ENCODE measurements at places on chromosomes 4 and X. TPM values are rescaled to one million over a fixed set of nuclear protein-coding genes. Genes with fewer than 3 reads are reported as not detected.

- no peak overlapping the region for H3K4me3 ChIP-seq
- H3K27ac ChIP-seq, result no peak overlapping the region
- peaks cover 59% of the 10 kb centered on the region for H3K27me3 ChIP-seq
- no peak for DNase-seq
These were observed 20.7 kb downstream of the RAB40AL start for GRCh38 chrX:102957751-102958150.

DNA sequence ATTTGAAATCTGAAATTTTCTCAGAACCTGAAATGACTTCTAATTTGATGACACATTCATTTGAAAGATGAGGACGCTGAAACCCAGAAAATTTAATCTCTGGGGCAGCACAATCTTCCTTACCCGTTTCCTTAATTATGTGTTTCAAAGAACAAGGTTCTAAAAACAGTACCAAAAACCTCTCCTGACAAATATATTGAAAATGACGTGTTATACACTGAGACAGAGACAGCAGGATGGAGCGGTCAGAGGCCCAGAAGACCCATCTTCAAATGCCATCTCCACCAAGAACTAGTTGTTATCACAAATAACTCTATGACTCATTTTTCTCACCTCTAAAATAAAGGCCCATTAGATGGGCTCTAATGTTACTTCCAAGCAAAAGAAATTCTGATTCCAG, 177.3 kb downstream of the NSUN7 start:
- H3K27me3 ChIP-seq, result no peaks in the 10 kb centered on the region
- H3K4me3 ChIP-seq, result no peak overlapping the region
- H3K27ac ChIP-seq, result no peak overlapping the region
- no peak for DNase-seq

- no peaks in the 10 kb centered on the region for H3K27me3 ChIP-seq
- H3K27ac ChIP-seq, result no peak overlapping the region
- H3K4me1 ChIP-seq, result no peaks in the 10 kb centered on the region
- H3K36me3 ChIP-seq, result no peaks in the 10 kb centered on the region
These were observed 32.0 kb downstream of the PAGE2 start for GRCh38 chrX:55120761-55121358.

DNA sequence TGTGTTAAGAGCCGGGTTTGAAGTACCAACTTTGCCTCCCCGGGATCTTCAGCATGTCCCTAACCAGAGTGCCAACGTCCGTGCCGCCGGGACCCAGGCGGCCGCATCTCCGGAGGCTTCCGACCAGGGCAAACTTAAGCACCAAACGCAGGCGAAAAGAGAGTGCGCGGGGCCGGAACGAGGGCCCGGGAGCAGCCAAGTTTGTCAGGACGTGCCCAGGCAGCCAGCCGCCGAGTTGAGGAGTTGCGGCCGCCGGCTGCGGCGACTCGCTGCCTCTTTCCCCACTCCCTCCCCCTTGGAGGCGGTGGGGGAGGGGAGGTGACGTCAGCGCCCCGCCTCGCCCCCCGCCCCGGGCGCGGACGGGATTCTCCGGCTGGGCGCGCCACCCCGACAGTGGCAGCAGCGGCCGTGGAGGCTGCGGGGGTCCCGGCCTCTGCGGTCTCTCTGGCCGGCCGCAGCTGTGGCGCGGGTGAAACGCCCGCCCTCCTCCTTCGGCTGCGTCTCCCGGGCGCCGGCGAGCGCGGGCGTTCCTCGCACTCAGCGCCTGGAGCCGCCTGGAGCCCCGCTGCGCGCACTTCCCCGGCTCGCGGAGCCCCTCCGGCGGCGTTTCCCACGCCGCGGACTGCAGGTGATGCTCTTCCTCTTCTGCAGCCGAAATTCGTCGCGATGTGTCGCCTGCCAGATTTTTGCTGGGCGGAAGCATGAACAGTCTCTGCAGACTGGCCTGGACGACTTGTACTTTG, 2.9 kb upstream of the FAT1 start:
- H3K4me1 ChIP-seq, result no peaks in the 10 kb centered on the region
- peak overlapping the region; percentile 80 for H3K4me3 ChIP-seq
- H3K27ac ChIP-seq, result peak overlapping the region; percentile 41
- H3K36me3 ChIP-seq, result no peaks in the 10 kb centered on the region
- no peaks in the 10 kb centered on the region for H3K27me3 ChIP-seq
- DNase-seq, result peak; percentile 75

- peaks cover 5% of the 10 kb centered on the region for H3K4me1 ChIP-seq
- H3K27ac ChIP-seq, result no peak overlapping the region
- DNase-seq, result peak; percentile 10
- no peaks in the 10 kb centered on the region for H3K36me3 ChIP-seq
- no peaks in the 10 kb centered on the region for H3K27me3 ChIP-seq
- H3K4me3 ChIP-seq, result no peak overlapping the region
These were observed 72.7 kb upstream of the EDNRA start for GRCh38 chr4:147408189-147408588.

Gene TEX13D
- total RNA-seq, result not detected

DNA sequence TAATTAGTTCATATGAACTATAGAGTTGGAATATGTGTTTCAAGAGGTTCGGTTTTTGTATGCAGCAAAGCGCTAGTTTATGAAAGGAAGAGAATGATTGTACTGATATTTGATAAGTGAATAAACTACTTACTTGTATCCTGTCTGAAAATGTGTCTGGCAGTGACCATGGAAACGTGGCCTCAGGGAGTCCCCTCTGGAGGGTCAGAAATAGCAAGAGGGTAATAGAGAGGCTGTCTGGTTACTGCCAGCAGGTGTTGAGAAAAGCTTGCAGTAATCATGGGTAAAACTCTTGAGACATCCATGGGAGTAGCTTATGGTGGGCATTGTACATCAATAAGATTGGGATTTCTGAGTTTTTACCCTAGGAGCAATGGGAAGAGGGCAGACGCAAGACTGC, 77.1 kb downstream of the DCLK2 start:
- H3K36me3 ChIP-seq, result no peaks in the 10 kb centered on the region
- no peak overlapping the region for H3K4me3 ChIP-seq
- no peaks in the 10 kb centered on the region for H3K27me3 ChIP-seq
- H3K27ac ChIP-seq, result no peak overlapping the region
- DNase-seq, result no peak
- peaks cover 43% of the 10 kb centered on the region for H3K4me1 ChIP-seq

GRCh38 chr4:4856071-4857000, 3.1 kb upstream of the MSX1 start:
- H3K4me3 ChIP-seq, result peak overlapping the region; percentile 43
- no peak overlapping the region for H3K27ac ChIP-seq
- peaks cover 92% of the 10 kb centered on the region for H3K27me3 ChIP-seq
- DNase-seq, result no peak

Gene FSTL5
- total RNA-seq, result not detected

DNA sequence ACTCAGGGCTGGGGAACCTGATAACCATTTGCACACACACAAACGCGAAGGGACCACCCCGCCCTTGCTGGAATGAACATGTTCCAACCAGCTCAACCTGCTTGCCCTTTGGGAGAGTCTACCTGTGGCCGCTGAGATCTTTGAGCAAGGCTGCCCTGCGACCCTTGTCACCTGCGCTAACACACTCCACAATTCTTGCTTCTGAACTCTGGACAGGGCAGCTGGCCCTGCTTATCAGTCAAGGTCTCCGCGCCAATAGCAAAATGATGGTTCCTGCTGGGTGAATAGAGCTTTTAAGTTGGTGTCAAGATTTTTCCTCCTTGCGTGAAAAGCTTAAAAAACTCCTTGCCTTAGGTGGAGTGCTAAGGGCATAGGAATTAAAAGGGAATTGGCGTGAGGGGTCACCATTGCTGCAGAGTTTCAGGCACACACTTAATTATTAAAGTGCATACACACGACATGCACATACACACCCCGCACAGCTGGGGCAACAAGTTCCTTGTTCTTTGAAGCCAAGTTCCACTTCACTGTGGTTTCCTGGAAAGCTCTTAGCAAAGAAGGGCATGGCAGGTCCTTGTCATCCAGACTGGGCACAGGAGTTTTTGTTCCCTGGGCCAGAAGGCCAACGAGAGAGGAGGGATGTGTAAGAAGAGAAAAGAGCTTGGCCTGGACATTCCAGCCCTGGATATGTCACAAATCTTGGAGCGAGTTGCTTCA, 207.7 kb downstream of the STIM2 start:
- H3K27me3 ChIP-seq, result no peaks in the 10 kb centered on the region
- no peak overlapping the region for H3K4me3 ChIP-seq
- DNase-seq, result no peak
- no peak overlapping the region for H3K27ac ChIP-seq
- H3K36me3 ChIP-seq, result no peaks in the 10 kb centered on the region

Measured in heart right ventricle (tissue), 16 donors.